DMS153 (cell line): ENCODE measurements at places on chromosomes 4 and X.

DNA sequence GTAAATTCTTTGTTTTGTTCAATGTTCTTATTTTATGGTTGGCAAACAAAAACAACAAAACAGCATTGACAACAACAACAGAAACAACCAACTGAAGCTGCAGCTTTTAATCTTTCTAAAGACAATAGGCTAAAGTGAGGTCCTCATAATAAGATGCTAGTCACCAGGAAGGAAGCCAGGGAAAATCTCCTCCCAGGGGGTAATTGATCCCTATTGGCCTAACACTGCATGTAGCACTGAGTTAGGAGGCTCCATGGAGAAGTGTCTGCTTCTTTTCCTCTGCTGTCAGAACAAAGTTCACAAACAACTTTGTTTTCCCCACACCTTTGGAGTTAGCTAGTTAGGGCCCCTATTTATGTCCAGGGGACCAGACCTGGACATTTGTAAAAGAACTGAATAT lies 4.7 kb upstream of the LRAT start:
- DNase-seq: no peak

DNA sequence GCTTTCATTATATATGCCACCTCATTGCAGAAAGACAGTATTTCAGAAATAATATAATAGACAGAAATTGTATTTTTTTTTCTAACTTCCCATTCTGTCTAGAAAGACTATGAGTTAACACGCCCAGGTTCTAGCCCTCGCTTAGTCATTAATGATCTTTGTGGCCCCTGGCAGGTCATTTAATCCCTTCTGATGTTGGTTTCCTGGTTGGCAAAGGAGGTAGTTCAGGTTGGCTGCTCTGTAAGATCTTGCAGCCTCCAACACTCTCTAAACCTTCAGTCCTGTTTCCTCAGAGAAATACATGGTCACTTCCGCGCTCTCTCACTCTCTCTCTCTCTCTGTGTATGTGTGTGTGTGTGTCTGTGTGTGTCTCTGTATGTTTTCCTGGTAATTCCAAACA lies 156.3 kb upstream of the NOCT start:
- DNase-seq: no peak

DNA sequence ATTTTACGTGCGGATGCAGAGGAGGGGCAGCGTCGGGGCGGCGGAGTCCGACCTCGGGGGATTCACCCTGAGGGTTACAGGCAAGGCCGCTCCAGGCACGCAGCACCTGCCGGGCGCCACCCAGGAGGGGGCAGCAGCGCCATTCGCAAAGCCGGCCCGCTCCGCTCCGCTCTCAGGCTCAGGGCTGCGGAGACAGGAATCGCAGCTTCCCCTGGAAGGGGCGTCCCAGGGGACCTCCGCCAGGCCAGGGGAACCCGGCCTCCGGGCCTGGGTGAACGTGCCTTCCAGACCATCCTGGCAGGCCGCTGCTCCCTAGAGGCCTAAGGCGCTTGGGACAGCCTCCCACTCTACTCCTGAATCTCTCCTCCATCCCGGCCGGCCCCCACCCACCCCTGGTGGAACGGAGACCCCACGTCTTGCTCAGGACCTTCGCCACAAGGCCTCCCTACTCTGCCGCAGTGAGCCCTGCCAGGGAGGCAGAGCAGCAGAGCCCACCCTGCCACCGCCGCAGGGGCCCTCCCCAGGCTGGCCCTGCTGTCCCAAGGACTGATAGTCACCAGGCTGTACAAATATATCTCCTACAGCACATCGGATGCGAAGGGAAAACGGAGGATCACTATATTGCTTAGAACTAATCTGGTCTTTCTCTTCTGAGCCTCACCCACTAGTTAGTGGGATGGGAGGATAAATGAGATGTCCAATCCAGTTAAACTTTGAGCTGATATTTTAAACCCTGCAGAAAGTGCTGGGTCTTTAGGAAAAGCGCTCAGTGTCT lies 115.0 kb downstream of the SMIM20 start:
- no peak for DNase-seq

- DNase-seq: no peak
Observed at GRCh38 chr4:113496698-113497097, 264.8 kb downstream of the CAMK2D start.

GRCh38 chr4:87543835-87544461 lies 14.8 kb upstream of the SPARCL1 start:
- DNase-seq: no peak
